ENCODE measurements at places on chromosomes 7 and 10. TPM values are rescaled to one million over a fixed set of nuclear protein-coding genes. Genes with fewer than 3 reads are reported as not detected.

GRCh38 chr10:29343607-29344038, 54.8 kb downstream of the LYZL1 start:
- DNase-seq = no peak

- no peak for DNase-seq
Observed at GRCh38 chr10:22666287-22667092, 47.9 kb downstream of the PIP4K2A start.

GRCh38 chr7:30921540-30922401, 10.1 kb downstream of the AQP1 start:
- peak; percentile 89 for DNase-seq

GRCh38 chr7:128247640-128248194, 6.6 kb downstream of the LEP start:
- no peak for DNase-seq

DNA sequence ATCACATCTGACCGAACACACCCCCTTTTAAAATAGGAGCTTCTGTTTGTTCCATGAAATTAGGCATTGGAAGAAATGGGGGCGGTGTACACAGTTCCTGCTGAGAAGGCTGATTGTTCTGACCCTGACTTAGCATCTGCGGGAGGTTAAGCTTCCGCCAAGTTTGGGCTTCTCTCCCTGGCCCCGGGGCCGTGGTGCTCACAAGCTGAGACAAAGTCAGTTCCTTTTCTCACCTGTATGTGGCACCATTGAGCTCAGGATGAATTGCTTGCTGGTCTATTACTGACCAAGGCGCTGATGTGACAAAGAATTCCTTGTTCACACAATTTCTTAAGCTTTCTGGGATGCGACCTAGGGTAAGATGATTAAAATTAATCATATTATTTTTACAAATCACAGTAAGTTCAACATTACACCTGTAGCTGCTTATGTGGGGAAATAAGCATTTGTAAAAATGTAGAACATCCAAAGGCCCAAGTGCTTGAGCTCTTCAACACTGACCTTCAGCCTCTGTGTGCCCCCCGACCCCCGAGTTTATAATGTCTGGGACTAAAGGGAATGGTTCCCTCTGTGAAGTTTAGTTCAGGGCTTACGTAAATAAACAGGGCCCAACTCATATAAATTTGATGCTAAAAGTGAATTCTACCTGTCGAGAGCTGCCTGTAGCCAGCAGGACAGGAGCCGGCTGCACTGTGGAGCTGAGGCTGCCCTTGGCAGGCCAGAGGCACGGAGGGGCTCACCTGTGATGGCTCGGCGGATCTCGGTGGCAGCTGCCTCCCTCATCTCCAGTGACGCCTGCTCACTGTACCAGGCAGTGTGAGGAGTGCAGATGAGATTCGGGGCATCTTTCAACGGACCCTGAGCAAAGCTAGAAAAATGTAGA, 50.8 kb downstream of the ZRANB1 start:
- DNase-seq = peak; percentile 90

DNA sequence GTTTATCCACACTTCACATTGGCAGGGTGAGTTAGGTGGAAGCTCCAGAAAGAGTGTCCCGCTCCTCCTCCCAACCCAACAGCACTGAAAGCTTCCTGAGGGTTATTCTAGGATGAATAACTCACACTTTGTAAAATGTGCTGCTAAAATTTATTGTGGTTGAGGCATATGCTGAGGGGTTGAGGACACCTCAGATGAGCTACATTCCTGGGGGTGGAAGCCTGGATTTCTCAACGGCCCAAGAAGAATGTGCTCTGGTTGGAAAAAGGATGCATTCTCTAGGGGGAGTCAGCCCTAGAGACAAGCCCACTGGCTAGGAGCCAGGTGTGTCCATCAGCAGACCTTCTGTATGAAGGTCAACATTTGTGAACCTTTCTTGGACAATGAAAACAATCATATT, 91.5 kb upstream of the PDE1C start:
- no peak for DNase-seq

DNA sequence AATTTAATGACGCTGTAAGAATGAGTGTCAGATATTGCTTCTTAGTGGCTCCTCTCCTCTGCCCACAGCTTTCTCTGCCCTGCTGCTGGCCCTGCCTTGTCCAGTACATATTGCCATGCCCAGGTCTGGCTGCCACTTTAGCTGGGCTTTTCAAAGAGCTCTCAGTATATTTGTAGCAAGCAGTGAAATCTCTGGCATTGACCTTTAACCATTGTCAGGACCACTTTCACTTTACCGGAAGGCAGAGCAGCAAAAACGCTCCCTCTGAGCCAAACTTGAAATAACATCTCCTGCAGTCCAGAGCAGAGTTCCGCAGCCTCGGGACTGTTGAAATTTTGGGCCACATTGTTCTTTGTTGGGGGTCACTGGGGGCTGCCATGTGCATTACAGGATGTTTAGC, 13.8 kb downstream of the PDSS1 start:
- DNase-seq = no peak

DNA sequence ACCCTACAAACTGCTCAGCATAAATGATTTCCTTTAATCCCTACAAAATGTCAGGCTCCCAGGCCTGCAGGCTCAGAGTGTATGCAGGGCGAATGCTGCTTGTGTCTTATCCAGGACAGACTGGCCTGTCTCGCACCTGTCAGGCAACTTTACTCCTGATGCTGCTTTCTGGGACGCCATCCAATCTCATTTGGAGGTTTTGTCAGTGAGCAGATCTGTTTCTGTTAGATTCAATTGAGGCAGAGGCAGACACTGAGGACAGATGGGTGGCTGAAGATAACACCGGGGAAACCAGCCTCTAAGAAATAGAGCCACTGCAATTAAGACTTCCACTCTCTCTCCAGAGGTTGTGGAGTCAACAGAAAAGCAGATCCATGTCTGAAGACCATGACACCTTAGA, 115.6 kb downstream of the DPP6 start:
- DNase-seq = no peak

DNA sequence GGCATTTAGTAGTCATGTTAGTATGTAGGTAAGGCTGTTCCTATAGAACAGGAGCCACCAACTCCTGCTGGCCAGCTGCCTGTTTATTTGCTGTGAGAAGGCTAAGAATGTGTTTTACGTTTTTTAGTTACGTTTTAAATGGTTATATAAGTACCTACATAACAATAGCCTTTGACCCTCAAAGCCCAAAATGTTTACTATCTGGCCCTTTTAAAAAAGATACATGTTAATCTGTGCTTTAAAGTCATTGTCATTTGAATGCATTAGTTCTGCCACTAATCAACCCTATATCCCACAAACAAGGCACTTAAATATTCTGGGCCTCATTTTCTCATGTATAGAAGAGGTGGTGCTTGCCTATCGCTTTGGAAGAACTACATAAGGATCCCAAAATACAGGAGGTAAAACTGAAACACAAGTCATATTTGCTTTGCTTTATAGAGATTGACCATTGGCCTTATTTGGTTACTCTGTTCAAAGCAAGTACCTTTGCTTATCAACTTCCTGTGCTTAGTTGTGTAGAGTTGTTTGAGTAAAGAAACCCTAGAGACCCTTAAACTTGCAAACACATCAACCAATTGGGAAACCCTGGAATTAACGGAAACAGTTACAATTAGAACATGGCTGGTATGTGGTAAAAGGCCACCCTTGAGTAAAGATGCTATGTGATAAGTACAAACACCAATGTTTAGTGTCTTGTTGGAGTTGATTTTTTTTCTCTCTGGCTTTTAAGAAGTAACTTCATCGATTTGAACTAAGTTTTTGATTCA, 25.9 kb downstream of the TIMM23 start:
- no peak for DNase-seq

- DNase-seq = no peak
Observed at GRCh38 chr10:58894929-58895328, 281.5 kb upstream of the PHYHIPL start.

DNA sequence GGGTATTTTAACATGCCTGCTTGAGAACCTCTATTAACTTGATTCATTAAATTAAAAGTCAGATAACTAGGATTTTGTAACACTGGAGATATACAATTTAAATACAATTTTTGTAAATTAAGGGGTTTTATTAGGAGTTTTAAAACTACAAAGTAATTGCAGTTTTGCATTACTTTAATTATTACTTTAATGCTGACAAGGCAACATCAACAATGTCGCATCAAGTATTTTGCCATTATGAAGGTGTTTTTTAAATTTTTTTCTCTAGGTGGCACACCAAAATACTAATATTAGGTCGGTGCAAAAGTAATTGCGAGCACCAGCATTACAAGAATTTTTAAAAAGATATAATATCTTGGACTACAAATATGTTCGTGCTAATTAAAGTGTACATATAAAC, 513.4 kb downstream of the ANKRD7 start:
- DNase-seq = no peak

DNA sequence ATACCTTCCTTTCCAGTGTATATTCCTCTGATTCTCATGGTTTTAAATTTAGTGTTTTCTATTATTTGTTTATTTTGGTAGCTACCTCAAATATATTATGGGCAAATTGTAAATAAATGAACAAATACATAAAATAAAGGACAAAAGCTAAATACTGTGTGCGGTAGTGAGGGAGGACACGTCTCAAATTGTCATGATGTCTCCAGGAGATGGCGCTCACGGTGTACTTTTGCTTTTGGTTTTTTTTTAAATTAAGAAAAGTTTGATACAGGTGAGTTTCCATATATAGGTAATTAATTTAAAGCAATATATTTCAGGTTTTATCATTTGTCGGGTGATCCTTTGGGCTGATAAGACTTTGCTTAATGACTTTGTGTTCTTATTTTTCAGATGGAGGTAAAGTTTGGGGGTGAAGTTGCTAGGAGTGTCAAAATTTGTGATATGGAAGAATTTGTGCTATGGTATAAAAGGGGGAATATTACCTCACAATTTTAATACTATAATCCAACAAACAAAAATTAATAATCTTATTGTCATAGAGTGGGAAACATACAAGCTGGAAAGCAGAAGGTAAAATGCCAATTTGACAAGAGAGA, 68.4 kb upstream of the TMEM229A start:
- DNase-seq = no peak

DNA sequence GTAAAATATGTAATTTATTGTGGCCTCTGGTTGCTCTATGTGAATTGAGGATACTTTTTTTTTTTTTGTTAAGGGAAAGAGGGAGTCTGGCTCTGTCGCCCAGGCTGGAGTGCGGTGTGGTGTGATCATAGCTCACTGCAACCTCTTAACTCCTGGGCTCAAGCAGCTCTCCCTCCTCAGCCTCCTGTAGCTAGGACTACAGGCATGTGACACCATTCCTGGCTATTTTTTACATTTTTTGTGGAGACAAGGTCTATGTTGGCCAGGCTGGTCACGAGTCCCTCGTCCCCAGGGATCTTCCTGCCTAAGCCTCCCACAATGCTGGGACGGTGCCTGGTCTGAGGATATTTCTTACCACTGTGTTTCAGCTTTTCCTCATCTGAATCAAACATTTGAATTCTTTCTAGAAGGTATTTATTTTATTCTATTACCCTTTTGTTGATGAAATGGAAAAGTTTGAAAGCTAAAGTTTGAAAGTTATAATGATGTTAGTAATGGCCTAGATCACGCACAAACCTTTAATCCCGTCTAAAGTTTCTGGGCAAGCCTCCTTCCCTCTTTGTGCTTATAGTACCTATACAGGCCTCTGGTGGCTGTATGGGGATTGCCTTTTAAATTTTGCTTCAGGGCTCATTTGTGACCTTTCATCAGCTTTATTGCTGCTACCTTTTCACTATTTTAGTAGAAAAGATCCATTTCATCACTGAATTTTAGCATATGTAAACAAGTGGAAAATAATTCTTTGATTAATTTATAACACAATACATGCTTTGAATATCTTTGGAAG, 2.0 kb downstream of the IFRD1 start:
- no peak for DNase-seq

DNA sequence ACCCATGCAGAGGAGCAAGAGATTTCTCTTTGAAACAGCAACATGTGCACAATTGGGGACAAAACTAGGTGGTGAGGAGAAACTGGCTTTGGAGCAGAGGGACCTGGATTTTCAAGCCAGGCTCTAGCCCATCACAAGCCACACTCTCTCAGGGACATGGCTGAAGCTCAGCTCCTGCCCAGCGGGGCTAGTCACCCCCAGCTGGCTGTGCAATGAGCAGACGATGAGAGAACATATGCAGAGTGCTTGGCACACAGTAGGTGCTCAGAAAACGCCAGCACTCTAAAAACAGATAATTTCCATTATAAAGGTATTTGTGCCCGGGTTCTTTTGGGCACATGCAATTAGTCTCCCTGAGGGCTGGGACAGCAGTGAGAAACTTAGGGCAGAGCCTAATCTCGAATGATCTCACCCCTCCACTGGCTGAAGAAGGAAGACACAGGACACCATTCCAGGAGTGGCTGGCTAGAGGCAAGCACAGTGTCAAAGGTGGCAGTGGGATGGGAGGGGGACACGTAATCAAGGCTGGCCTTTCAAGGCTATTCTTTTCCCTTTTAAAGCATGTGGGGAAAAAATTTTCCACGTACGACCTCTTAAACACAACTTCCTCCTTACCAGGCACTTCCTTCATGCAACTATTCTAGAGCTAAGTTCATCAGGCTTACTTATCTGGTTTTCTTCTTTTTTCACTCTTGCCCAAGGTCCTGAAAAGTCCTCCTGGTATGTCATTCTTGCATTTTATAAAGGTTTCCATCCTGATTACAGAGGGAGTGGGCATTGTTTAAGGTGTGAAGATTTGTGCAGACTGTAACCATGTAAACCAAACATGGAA, 15.1 kb downstream of the FAM53B start:
- peak; percentile 75 for DNase-seq

- DNase-seq = peak; percentile 53
Observed at GRCh38 chr7:129949292-129950133, 3.2 kb downstream of the UBE2H start.

DNA sequence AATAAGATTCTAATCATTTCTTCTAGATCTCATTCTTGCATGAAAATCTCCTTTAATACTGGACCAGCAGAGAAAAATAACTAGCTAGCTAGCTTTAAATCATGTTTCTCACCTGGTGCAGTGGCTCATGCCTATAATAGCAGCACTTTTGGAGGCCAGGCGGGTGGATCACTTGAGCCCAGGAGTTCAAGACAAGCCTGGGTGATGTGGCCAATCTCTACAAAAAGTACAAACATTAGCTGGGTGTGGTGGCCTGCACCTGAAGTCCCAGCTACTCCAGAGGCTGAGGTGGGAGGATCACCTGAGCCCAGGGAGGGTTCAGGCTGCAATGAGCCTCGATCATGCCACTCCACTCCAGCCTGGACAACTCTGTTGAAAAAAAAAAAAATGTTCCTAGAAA, 99.2 kb downstream of the BAMBI start:
- no peak for DNase-seq

DNA sequence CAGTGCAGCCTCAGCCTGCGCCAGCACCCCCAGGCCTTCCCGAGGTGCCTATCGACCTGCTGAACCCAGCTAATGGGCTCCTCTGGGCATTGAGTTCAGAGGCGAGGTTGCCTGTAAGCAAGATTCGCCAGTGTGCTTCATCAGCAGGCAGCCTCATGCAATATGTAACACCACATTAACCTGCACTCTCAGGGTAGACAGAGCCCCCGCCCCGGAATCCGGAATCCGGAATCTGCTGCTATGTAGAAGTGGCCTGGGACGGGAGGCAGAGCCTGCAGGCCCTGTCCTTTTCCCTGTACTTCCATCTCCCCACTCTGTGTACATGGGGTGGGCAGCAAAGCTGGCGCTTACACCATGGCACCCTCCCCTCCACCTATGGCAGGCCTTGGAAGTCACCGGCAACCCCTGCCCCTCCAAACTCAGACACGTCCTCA, 83.9 kb upstream of the RET start:
- DNase-seq = peak; percentile 87

Gene PRPS1L1
- not detected for total RNA-seq

Gene CDC14C
- not detected for total RNA-seq

Gene ZNF365
- total RNA-seq = not detected

Gene TUBB8
- total RNA-seq = not detected

Gene MEIG1
- total RNA-seq = not detected
